ENCODE measurements at places on chromosomes 2 and 18. TPM values are rescaled to one million over a fixed set of nuclear protein-coding genes. Genes with fewer than 3 reads are reported as not detected.

- peak; percentile 71 for DNase-seq
- H3K27me3 ChIP-seq, result no peaks in the 10 kb centered on the region
- H3K4me1 ChIP-seq, result peaks cover 55% of the 10 kb centered on the region
- H3K27ac ChIP-seq, result peak overlapping the region; percentile 59
- peak overlapping the region; percentile 38 for H3K4me3 ChIP-seq
- H3K36me3 ChIP-seq, result no peaks in the 10 kb centered on the region
Measured at GRCh38 chr2:196263181-196263747, 91.9 kb upstream of the STK17B start.

DNA sequence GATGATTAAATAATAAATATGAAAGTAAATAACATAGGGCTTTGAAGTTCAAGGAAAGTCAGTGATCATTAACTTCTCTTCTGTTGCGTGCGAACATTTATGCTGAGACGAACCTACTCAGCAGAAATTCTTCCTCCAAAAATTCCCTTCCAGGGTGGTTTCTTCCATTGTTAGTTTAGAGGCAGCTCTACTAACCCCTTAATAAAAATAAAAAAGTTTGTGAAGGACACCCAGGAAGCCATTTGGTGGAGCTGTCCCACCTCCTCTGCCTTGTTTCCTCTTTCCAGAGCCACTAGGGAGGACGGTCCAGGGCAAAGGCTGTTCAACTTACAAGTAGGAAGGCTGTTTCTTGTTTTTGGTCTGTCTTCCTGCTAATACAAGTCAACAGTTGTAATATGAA lies 2.1 kb upstream of the SMAD2 start:
- H3K4me3 ChIP-seq, result no peak overlapping the region
- peak overlapping the region; percentile 89 for H3K27ac ChIP-seq
- no peaks in the 10 kb centered on the region for H3K36me3 ChIP-seq
- peaks cover 50% of the 10 kb centered on the region for H3K4me1 ChIP-seq
- no peak for DNase-seq

- no peaks in the 10 kb centered on the region for H3K36me3 ChIP-seq
- no peaks in the 10 kb centered on the region for H3K27me3 ChIP-seq
- H3K4me1 ChIP-seq, result no peaks in the 10 kb centered on the region
- H3K27ac ChIP-seq, result no peak overlapping the region
- no peak overlapping the region for H3K4me3 ChIP-seq
Measured at GRCh38 chr2:170586571-170587095, 128.5 kb upstream of the SP5 start.

DNA sequence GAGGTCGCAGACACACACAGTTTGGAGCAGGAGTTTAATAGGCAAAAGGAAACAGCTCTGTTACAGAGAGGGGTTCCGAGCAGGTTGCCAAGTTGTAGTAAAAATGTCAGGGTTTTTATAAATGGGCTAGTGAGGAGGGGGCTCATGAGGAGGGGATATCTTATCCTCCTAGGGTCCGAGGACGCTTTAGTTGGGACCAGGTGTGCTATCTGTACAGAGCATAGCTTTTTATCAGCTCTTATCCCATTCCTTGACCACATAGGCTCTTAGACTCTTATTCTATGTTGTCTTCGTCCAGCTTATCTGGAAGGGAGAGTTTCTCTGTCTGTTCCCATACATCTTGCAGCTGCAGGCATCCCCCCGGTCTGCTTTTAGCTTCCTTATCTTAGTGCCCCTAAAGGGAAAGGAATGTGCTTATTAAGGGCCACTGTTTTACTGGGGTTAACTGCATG lies 44.7 kb downstream of the PDK1 start:
- no peaks in the 10 kb centered on the region for H3K27me3 ChIP-seq
- H3K27ac ChIP-seq, result no peak overlapping the region
- H3K4me1 ChIP-seq, result no peaks in the 10 kb centered on the region
- DNase-seq, result no peak

DNA sequence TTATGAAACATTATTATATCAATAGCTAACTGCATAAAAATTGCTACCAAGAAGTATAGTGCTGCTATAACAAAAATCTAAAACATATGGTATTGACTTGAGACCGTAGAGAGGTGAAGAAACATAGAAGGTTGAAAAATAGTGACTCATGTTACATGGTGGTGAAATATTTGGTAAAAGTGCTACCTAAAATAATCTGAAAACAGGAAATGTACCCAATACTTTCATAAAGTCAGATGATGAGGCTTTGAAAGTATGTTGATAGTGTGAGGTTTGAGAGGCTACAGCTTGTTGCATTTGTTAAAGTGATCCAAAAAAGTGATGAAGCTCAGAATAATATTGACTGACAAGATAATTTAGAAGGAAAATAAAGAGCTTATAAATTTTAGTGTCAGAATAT lies 718.7 kb upstream of the SLC8A1 start:
- no peak overlapping the region for H3K4me3 ChIP-seq
- no peak for DNase-seq
- no peak overlapping the region for H3K27ac ChIP-seq
- H3K36me3 ChIP-seq, result no peaks in the 10 kb centered on the region
- no peaks in the 10 kb centered on the region for H3K27me3 ChIP-seq
- no peaks in the 10 kb centered on the region for H3K4me1 ChIP-seq

DNA sequence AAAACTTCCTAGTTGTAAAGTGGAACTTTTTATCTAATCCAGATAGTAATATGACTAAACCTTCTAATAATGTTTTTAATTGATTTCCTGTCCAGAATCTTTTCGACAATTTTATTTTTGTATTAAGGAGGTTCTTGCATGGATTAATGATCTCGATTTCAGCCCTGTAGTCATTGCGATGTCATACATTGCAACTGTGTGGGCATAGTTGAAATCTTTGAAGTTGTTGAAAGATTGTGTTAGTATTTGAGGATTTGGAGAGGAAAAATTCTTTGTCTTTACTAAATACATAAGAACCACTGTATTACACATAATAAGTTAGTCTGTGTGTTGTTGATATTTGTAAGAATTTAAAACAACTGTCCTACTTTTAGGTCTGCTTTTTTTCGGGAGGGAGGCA lies 31.1 kb downstream of the ACSL3 start:
- H3K27ac ChIP-seq, result no peak overlapping the region
- H3K27me3 ChIP-seq, result no peaks in the 10 kb centered on the region
- peaks cover 23% of the 10 kb centered on the region for H3K4me1 ChIP-seq
- no peaks in the 10 kb centered on the region for H3K36me3 ChIP-seq

- no peak overlapping the region for H3K27ac ChIP-seq
- no peak overlapping the region for H3K4me3 ChIP-seq
- no peaks in the 10 kb centered on the region for H3K27me3 ChIP-seq
- DNase-seq, result no peak
- no peaks in the 10 kb centered on the region for H3K36me3 ChIP-seq
- no peaks in the 10 kb centered on the region for H3K4me1 ChIP-seq
Measured at GRCh38 chr2:169073963-169074751, 4.8 kb downstream of the DHRS9 start.

- H3K27ac ChIP-seq, result peak overlapping the region; percentile 14
- peak overlapping the region; percentile 78 for H3K4me3 ChIP-seq
- H3K4me1 ChIP-seq, result peaks cover 45% of the 10 kb centered on the region
Measured at GRCh38 chr2:135985826-135986393, 484 bp upstream of the DARS1 start.

DNA sequence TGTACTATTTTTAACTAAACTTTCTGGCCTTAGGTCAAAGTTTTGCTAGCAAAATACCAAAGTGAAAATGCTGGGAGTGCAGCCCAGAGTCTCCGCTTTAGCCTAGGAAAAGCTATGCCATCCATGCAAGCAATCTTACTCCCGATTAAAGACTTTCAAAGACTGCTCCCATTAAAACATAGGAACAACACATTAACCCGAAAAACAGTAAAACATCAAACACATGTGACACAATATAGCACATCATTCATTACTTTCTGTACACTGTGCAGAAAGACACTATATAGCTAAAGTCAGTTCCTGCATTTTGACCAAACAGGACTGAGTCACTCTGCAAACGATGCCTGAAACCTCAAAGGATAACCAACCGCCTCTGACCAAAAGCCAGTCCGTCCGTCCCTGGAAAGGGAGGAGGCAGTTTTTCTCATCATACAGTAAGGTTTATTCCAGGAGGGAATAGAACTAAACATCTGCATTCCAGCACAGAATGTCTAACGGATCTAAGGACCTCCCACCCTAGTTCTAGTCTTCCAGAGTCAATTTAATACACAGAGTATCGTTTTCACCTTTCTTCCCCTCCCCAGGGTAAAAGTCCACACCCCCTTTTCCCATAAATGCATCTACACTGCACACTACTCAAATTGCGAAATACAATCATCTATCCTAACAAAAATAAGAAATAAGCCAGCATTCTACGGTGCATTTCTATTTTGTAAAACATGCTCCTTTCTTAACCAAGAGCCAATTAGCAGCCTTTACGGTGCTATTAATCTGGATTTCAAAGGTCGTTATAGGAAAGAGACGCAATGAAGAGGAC lies 1.7 kb downstream of the ROCK2 start:
- peak overlapping the region; percentile 72 for H3K4me3 ChIP-seq
- no peaks in the 10 kb centered on the region for H3K36me3 ChIP-seq
- DNase-seq, result peak; percentile 40
- no peaks in the 10 kb centered on the region for H3K27me3 ChIP-seq

- H3K36me3 ChIP-seq, result no peaks in the 10 kb centered on the region
- no peak for DNase-seq
- H3K4me3 ChIP-seq, result no peak overlapping the region
- H3K4me1 ChIP-seq, result peaks cover 12% of the 10 kb centered on the region
- H3K27me3 ChIP-seq, result peaks cover 2% of the 10 kb centered on the region
Measured at GRCh38 chr18:75071866-75072671, 136.9 kb downstream of the PTGR3 start.

DNA sequence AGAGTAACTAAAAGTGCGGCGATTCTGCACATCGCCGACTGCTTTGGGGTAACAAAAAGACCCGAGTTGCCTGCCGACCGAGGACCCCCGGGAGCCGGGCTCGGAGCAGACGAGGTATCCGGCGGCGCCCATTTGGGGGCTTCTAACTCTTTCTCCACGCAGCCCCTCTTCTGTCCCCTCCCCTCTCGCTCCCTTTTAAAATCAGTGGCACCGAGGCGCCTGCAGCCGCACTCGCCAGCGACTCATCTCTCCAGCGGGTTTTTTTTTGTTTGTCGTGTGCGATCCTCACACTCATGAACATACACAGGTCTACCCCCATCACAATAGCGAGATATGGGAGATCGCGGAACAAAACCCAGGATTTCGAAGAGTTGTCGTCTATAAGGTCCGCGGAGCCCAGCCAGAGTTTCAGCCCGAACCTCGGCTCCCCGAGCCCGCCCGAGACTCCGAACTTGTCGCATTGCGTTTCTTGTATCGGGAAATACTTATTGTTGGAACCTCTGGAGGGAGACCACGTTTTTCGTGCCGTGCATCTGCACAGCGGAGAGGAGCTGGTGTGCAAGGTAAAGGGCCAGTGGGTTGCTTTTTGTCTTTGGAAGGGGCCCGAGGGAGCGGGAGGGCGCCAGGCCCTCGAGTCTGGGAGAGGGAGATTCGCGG lies 1.4 kb downstream of the TRIB2 start:
- H3K27me3 ChIP-seq, result no peaks in the 10 kb centered on the region
- DNase-seq, result peak; percentile 73
- peak overlapping the region; percentile 78 for H3K4me3 ChIP-seq
- peaks cover 48% of the 10 kb centered on the region for H3K4me1 ChIP-seq

DNA sequence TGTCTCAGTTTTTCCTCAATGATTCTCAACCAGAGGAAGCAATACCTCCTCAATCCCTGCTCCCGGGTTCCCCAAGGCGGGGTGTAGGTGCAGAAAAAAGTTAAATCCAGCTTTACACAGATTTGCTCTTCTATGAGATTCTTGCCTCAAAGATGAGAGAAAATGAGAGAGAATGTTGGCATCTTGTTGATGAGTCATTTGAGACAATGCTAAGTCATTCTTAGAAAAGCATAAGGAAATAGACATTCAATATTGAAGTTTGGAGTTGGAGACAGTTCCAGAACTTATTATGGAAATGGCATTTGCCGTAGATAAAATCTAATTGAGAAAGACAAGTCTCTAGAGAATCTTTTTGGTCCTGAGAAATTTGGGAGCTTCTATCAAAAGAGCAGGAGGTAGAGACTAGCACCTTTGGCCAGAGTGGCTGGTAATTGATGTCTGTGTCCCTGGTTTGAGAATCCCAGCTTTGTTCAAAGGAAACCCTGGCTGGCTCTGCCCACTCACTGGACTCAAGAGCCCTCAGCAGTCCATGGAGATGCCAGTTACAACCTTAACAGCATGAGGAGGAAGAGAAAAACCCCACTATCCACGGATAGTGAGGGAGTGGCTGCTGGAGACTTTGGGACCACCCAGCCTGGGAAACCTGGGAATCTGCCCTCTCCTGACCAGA lies 181.2 kb downstream of the FAM124B start:
- H3K4me1 ChIP-seq, result peaks cover 7% of the 10 kb centered on the region
- DNase-seq, result no peak
- H3K4me3 ChIP-seq, result no peak overlapping the region
- no peak overlapping the region for H3K27ac ChIP-seq

DNA sequence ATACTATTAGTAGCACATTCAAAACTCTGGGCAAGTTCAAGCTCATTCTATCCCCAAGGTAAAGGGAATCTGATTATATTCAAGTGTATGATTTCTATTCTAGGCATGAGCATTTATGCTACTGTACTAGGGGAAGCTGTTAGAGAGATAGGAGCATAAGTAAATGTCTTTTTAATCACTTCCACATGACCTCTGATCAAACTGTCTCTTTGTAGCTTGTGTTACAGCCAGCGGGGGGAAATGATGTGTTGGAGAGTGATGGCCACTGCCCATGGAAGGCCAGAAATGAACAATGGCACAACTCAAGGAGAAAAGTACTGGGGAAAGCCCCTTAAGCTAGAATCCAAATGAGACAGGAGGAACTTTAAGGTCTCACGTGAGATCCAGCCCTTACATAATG lies 894.9 kb upstream of the CDH2 start:
- H3K4me3 ChIP-seq, result no peak overlapping the region
- no peak for DNase-seq
- no peaks in the 10 kb centered on the region for H3K27me3 ChIP-seq

DNA sequence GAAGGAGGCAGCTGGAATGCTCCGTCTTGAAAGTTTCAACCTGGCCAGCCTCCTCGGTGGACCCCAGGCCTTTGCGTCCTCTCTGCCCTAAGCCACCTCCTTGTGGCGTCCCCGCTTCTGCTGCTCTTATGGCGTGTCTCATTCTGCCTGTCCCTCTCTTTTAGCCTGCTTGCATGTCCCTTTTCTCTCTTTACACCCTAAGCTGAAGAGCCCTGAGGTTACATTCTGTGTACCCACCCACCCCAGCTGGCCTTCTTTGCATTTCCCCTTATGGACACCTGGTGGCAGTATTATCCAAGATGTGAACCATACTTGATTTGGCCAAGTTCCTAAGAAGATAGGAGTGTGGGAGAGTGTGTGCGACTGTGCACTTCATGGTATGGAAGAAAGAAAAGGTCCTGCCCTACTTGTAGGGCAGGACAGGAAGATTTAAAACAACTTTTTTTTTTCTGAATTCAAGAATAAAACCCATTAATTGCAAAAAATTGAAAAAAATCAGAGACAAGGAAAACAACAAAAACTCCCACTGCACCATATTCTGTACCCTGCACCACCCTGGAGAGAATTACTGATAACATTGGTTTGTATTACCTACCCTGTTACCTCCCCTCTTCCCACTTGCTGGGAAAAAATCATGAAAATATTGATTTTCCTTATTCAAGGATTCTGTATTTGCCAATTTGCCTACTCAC lies 77.4 kb downstream of the DYSF start:
- no peak overlapping the region for H3K4me3 ChIP-seq
- no peaks in the 10 kb centered on the region for H3K27me3 ChIP-seq
- peak; percentile 87 for DNase-seq
- H3K36me3 ChIP-seq, result no peaks in the 10 kb centered on the region
- H3K4me1 ChIP-seq, result no peaks in the 10 kb centered on the region

GRCh38 chr2:227862741-227863588 lies 8.5 kb upstream of the DAW1 start:
- H3K4me1 ChIP-seq, result no peaks in the 10 kb centered on the region
- H3K27ac ChIP-seq, result no peak overlapping the region
- no peak for DNase-seq
- H3K27me3 ChIP-seq, result no peaks in the 10 kb centered on the region

EVA1A gene
- not detected for total RNA-seq

ZSWIM2 gene
- not detected for total RNA-seq

SERPINB10 gene
- not detected for total RNA-seq

RNF149 gene
- total RNA-seq, result 2.0 TPM

MYO3B gene
- total RNA-seq, result 4.4 TPM

PIK3C3 gene
- total RNA-seq, result 61.1 TPM

Measured in Karpas-422 (cell line).